ENCODE measurements at places on chromosomes 3 and 15.

DNA sequence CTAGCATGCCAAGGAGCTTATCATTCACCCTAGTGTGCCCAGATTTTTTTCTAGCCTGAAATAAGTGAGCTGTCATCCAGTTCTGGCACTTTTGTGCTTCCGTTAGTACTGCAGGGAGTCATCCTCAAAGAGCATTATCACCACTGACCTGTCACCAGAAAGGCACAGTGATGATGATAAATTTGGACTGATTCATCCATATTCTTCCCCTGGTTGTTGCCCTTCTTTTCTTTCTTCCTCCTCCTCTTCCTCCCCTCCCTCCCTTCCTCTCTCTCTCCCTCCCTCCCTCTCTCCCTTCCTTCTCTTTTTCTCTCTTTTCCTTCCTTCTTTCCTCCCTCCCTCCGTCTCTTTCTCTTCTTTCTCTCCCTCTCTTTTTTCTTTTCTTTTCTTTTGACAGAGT is 21.3 kb downstream of the SLC35G2 start:
- no peak for DNase-seq

DNA sequence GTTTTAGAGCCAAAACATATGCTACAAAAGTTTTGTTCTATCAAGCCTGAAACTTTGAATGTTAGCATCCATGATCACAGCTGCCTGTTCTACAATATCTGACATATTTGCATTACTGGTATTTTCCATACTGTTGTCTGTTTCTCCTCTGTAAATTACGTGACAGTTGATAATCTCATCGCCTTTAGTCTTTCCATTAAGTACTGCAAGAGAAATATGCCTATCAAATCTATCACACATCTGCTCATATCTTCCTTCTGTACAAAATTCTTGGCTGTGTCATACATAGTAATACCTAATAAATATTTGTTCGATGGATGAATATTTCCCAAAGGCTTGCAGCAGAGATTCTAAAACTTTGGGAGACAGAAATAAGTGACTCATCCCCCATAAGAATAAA is 717.3 kb downstream of the OTOL1 start:
- DNase-seq = no peak

DNA sequence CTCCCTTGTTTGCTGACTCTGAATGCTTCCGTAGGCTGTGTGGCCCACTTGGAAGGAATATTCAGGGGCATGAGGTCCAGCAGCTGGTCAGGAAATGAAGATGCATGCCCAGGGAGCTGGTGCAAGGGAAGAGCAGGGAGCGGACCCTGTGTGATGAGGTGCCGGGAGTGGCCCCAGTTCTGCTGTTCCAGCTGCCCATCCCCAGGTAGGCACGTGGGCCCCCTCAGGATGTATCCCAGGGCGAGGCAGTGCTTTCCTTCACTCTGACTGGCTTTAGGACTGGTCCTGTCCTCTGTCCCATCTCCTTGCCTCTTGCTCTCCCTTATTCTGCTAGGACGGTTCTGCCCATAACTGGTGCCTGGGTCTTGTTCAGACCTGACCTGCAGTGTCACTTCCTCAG is 1.1 kb upstream of the FAM3D start:
- DNase-seq = no peak

DNA sequence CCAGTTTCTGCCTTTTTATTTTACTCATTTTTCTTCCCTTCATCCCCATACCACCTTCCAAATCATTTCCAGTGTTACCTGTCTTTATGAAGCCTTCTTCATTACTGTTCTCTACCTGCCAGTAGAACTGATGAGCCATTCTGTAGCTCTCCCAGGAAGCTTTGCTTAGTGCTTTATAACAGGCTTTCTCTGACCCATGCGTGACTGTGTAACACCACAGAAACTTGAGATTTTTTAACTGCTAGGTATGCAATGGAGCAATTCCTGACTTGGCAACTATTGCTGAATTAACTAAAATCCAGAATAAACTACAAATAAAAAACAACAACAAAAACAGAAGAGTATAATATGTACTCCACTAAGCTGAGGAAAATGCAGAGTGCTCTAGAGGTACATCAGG is 289.2 kb downstream of the ROBO1 start:
- no peak for DNase-seq

DNA sequence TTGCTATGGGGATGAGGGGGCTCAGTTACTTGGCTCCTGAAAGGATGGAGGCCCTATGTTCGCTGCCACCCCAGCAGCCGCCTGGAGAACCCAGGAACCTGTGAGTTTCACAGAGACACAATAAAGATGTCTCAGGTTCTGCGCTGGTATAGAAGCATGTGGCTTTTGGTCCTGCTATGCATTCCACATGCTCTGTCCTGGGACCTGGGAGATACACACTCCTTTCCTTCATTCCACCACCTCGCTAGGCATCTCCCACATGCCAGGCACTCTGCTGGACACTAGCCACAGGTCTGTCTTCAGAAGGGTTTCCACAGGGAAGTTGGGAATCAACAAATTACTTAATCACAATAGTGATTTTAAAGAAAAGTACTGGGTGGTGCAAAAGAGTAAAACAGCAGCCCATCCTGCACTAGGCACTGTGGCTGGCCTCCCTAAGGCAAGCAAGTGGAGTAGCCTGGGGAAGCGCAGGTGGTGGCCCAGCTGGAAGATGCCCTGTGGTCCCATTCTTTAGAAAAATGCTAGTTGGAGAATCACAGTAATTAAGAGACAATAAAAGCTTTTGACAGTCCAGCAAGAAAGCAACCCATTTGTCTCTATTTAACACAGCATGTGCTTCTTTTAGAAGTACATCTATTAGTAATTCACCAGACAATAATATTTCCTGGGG is 408.9 kb upstream of the WNT5A start:
- no peak for DNase-seq
